ENCODE measurements at places on chromosomes 13 and 19. TPM values are rescaled to one million over a fixed set of nuclear protein-coding genes. Genes with fewer than 3 reads are reported as not detected.

GRCh38 chr19:15656467-15656866 lies 15.8 kb downstream of the CYP4F3 start:
- H3K4me1 ChIP-seq: no peaks in the 10 kb centered on the region
- no peaks in the 10 kb centered on the region for H3K27me3 ChIP-seq
- no peaks in the 10 kb centered on the region for H3K36me3 ChIP-seq
- H3K4me3 ChIP-seq: no peak overlapping the region
- no peak for DNase-seq

- H3K27me3 ChIP-seq: no peaks in the 10 kb centered on the region
- H3K27ac ChIP-seq: peak overlapping the region; percentile 27
- peak; percentile 69 for DNase-seq
- H3K4me3 ChIP-seq: no peak overlapping the region
- no peaks in the 10 kb centered on the region for H3K36me3 ChIP-seq
These were observed 234.8 kb downstream of the ENOX1 start for GRCh38 chr13:43551897-43552456.

DNA sequence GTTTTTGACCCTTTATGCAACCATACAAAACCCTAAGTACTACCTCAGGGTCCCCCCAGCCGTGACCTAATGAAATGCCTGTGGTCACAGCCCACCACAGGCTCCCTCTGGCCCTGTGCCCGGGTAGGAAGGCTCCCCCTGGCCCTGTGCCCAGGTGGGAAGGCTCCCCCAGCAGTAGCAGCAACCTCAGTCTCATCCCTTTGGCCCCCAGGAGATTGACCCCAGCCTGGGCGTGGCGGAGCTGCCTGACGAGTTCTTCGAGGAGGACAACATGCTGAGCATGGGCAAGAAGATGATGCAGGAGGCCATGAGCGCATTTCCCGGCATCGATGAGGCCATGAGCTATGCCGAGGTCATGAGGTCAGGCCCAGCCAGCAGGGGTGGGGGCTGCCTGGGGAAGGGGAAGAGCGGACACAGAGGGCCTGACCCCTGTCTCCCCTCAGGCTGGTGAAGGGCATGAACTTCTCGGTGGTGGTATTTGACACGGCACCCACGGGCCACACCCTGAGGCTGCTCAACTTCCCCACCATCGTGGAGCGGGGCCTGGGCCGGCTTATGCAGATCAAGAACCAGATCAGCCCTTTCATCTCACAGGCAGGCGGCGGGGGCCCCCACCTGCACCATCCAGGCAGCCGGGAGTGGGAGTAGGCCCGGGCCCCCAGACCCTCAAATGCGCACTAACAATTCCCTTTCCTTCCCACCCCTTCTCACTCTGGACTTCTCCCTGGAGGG lies 6.3 kb upstream of the BEST2 start:
- H3K4me1 ChIP-seq: no peaks in the 10 kb centered on the region
- no peaks in the 10 kb centered on the region for H3K27me3 ChIP-seq
- no peak overlapping the region for H3K4me3 ChIP-seq
- peak overlapping the region; percentile 17 for H3K27ac ChIP-seq
- H3K36me3 ChIP-seq: peaks cover 2% of the 10 kb centered on the region
- no peak for DNase-seq

- peak overlapping the region; percentile 42 for H3K4me3 ChIP-seq
- peaks cover 6% of the 10 kb centered on the region for H3K27me3 ChIP-seq
- no peak for DNase-seq
- no peaks in the 10 kb centered on the region for H3K36me3 ChIP-seq
- no peak overlapping the region for H3K27ac ChIP-seq
These were observed 516 bp upstream of the ATP1A3 start for GRCh38 chr19:41994521-41994971.

- no peak for DNase-seq
- H3K36me3 ChIP-seq: no peaks in the 10 kb centered on the region
- no peak overlapping the region for H3K27ac ChIP-seq
- H3K4me1 ChIP-seq: no peaks in the 10 kb centered on the region
- no peak overlapping the region for H3K4me3 ChIP-seq
These were observed 658.4 kb downstream of the UQCRFS1 start for GRCh38 chr19:28554321-28555091.

- no peak for DNase-seq
- H3K4me3 ChIP-seq: no peak overlapping the region
- H3K36me3 ChIP-seq: no peaks in the 10 kb centered on the region
- no peaks in the 10 kb centered on the region for H3K27me3 ChIP-seq
- H3K27ac ChIP-seq: no peak overlapping the region
These were observed 124.5 kb downstream of the AKAP11 start for GRCh38 chr13:42396501-42396900.

- H3K4me3 ChIP-seq: no peak overlapping the region
- no peak overlapping the region for H3K27ac ChIP-seq
- no peaks in the 10 kb centered on the region for H3K4me1 ChIP-seq
- H3K27me3 ChIP-seq: no peaks in the 10 kb centered on the region
These were observed 2166.4 kb downstream of the PCDH9 start for GRCh38 chr13:65063753-65064152.

DNA sequence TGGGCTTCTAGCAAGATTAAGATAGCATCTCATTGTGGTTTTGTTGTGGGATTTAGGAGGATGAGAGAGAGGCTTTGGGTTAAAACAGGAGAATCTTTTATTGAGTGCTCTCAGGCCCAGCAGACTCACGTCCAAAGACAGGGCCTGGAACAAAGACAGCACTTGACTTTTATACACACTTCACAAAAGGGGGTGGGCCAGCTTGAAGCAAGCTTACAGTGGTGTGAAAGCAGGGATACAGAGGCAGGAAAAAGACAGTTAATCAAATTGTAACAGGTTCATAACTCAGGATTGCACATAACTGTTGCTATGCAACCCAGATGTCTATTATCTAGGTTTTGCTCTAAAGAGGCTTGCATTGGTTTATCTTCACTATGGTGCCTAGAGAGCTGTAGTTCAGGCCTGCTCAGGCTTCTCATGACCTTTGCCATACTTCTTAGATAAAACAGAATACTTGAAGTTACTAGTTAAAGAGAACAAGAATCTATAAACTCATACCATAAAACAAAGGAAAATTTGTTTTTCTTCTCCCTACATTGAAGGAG lies 42.2 kb upstream of the CEACAM21 start:
- no peak for DNase-seq
- H3K36me3 ChIP-seq: no peaks in the 10 kb centered on the region
- H3K4me3 ChIP-seq: no peak overlapping the region
- H3K27me3 ChIP-seq: no peaks in the 10 kb centered on the region

DNA sequence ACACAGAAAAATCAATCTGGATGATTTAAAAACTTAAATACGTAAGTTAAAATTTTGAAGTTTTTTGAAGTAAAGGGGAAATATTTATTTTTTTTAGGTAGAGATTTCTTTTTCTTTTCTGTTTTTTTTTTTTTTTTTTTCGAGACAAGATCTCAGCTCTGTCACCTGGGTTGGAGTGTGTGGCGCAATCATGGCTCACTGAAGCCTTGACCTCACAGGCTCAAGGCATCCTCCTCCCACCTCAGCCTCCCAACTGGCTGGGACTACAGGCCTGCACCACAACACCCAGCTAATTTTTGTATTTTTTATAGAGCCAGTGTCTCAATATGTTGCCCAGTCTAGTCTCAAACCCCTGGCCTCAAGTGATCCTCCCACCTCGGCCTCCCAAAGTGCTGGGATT lies 120.4 kb upstream of the CLDN10 start:
- H3K4me1 ChIP-seq: no peaks in the 10 kb centered on the region
- H3K27me3 ChIP-seq: no peaks in the 10 kb centered on the region
- no peak overlapping the region for H3K4me3 ChIP-seq
- H3K27ac ChIP-seq: no peak overlapping the region

DNA sequence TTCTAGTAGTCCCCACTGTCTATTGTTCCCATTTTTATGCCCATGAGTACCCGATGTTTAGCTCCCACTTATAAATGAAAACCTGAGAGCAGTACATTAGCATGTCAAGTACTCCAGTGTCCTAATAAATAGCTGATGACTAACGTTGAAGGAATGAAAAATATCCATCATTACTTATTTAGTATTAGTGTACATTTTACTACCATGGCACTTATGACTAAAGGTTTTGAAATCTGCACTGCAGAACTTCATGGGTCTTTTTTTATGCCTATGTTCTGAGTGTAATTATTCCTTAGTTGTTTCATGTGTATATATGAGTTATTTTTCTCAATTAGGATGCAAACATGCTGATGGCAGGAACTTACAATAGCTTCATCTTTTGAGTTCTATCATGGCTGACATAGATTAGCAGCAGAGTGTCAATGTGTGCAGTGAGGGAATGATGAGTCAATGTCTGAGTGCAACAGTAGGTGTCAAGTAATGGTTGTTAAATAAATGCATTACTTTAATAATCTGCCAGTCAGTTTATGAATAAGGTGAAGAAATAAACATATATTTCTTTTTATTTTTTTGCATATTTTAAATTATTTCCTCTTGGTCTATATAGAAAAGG lies 188.4 kb downstream of the ITGBL1 start:
- no peak overlapping the region for H3K4me3 ChIP-seq
- DNase-seq: no peak
- no peaks in the 10 kb centered on the region for H3K36me3 ChIP-seq
- H3K4me1 ChIP-seq: no peaks in the 10 kb centered on the region

GRCh38 chr13:42331009-42331408 lies 59.1 kb downstream of the AKAP11 start:
- H3K4me1 ChIP-seq: no peaks in the 10 kb centered on the region
- H3K4me3 ChIP-seq: no peak overlapping the region
- DNase-seq: no peak
- no peaks in the 10 kb centered on the region for H3K36me3 ChIP-seq
- no peaks in the 10 kb centered on the region for H3K27me3 ChIP-seq

SIAH3 gene
- total RNA-seq: not detected

CD33 gene
- total RNA-seq: not detected

CGB7 gene
- total RNA-seq: 3.0 TPM

EDDM13 gene
- not detected for total RNA-seq

FXYD3 gene
- 26.8 TPM for total RNA-seq

REEP6 gene
- total RNA-seq: 50.2 TPM

All from Caco-2 (cell line).